ENCODE measurements at places on chromosomes 5 and 9.

DNA sequence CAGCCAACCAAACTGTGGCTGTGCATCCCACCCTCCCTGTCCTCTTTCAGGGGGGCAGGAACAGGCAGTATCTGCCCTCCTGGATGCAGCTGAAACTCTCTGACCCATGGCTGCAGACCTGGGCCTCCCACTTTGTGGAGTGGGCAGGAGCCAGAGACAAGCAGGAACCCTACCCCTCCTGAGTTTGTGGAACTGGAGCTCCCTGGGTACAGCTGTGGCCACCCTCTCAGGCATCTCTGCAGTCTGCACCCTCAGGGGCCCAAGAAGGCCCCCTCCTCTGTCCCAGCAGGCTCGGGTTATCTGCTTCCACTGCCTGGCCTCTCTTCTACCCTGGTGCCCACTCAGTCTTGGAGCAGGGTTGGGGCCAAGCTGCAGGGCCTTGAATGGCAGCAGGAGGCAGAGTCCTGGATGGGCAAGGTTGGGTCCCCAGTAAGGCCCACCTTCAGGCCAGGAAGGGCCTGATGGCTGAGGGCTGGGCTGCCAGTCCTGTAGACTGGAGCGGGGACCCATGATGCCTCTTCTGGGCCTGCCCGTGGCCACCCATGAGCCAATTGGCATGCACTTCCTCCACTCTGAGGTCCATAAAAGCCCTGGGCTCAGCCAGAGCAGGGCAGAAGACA lies 619.9 kb downstream of the KIF4B start:
- DNase-seq = no peak

DNA sequence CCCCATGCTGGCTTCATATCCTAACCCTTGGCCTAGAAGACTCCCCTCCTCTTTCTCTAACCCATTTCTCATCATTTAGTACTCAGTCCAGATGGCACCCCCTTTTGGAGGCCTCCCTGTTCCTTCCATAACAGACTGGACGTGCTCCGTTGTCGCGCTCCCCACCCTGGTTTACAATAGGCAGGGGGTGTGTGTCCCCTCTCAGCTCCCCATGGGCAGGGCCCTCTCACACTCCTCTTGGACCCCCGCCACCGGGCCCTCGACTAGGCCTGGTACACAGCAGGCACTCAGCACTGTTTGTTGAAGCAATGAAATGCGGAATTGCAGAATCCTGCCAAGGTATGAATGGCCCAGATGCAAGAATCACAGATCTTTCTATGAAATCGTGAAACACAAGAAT lies 227.4 kb downstream of the FSTL4 start:
- DNase-seq = no peak

DNA sequence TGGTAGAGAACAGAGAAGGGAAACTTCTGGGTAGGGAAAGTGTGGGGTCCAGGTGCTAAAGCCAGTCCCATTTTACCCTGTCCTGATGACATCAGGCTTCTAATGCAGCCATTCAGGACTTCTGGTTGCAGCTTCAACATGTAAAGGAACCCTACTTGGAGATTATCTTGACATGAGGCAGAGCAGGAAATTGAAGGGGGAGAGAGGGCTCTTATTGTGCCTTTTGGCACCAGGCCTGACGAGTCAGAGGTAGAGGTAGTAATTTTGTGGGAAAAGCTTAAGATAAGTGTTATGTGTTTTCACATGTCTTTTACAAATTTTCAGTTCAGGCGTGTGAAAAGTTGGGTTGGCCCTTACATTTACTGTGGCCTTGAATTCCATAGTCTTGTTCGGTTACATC lies 102.4 kb upstream of the APC start:
- DNase-seq = no peak

DNA sequence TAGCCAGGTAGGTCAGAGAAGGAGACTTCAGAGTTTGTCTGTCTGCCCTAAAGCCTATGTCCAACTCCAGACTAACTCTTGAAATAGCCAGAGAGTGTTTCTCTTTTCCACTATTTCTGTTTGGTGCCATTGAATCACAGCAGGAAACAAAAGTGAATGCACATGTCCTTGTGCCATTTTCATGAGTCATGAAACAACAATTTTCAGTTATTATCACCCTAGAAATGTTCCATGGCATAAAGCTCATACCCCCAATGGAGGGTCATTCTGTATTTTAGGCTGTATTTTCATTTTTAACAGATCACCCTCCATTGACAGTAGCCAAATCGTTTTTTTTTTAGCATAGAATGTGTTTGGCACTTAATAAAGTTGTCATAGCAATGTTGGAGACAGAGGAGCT lies 124.7 kb downstream of the PAPPA start:
- no peak for DNase-seq

- DNase-seq = no peak
Measured at GRCh38 chr5:55538661-55539060, 3.9 kb upstream of the PLPP1 start.

DNA sequence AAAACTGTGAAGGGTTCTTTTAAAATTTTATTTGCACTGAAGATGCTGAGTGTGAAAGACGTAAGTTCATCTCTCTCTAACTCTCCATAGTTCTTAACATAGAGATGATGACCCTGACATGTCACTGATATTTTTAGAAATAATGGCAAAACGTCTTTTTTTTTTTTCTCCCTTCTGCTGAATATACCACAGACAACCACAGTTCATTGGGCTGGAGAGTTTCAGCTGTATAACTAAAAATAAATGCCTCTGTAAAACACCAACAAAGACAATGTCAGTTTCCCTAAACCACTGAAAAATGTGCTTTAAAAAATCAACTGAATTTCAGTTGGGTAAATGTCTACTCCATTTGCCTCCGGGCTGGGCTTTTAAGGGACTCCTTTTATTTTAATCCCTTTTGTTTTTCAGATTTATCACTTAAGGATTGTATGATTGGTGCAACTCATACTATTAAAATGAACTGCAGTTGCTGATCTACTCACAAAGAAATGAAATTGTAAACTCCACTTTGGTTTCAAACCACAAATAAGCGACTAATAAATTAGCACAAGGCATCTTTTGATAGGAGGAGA lies 830.9 kb upstream of the WWC1 start:
- DNase-seq = no peak
